ENCODE measurements at places on chromosomes 7 and 10.

GRCh38 chr7:98294798-98295382, 13.4 kb downstream of the BRI3 start:
- no peak for DNase-seq

- no peak for DNase-seq
Measured at GRCh38 chr10:68489919-68490318, 18.1 kb upstream of the DNA2 start.

DNA sequence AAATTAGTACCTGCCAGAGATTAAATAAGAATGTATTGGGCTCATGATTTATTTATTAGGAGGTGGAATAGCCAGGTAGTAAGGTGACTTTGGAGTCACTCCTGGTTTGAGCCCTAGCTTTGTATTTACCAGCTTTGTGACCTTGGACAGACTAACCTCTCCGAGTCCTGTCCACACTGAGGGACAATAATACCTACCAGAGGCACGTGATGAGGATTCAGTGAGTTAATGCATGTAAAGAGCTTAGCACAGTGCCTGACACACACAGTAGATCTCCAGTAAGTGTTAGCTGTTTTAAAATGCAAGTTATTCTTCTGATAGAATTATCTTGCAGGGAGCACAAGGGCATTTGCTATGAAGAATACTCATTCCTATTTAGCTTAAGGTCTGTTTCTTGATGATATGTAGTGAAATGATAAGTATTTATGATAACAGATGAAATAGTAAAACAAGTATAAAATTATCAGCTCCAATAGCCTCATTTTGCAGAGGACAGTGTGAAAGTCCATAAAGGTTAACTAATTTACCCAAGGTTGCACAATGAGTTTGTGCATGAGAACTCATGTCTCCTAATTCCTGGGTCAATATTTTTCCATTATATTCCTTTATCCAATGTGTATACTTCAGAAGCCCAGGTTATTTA, 36.4 kb downstream of the RABGEF1 start:
- DNase-seq, result no peak

DNA sequence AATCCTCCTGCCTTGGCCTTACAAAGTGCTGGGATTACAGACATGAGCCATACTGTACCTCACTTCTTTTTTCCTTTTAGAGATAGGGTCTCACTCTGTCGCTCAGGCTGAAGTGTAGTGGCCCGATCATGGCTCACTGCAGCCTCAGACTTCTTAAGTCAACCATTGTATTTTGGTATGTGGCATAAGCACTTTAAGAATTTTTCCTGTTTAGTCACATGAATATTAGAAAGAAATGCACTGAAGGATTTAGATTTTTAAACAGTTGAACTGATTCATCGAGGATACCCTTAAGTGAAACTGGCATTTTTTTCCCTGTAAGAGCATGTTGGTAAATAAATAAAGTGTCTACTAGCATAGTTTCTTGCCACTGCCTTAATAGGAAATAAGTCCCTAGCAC, 319.3 kb upstream of the CACNA2D1 start:
- DNase-seq, result no peak

DNA sequence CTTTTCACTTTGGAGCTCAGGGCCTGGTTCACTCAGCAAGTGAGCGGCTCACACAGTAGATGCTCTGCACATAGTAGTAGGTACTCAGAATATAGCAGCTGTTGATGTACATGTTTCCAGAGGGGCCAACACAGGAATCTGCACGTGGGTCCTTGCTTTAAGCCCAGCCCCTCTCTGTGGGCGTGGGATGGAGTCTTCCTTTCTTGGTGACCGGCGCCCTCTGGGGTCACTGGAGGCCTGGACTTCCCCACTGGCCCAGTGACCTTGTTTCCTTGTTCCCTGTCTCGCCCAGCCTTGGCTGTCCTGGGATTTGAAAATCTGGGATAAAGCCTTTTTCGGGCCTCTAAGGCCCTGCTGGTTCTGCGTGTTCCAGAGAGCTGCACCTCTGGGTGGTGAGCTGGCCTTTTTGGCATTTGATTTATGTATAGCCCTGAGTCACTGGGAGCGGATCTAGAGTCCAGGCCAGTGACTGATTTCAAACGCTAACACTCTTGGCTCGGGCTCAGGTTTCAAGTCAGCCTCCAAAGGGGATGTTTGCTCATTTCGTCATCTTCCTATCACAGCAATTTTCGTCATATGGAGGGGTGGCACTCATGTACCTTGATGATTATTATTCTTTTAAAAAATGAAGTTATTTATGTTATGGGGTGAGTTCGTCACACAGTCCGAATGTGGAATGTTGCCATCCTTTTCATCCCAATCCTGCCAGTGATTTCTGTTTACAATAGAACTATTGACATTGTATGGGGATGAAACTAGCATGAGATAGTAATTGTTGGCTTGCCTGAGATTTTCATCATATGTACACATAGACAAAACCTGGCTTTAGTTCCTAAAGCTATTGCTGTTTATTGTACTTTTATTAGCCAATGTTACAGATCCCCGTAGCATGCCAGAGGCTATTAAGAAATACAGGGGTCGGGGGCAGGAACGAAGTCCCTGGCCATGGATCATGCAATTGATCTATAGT, 65.5 kb downstream of the CUX1 start:
- DNase-seq, result no peak

DNA sequence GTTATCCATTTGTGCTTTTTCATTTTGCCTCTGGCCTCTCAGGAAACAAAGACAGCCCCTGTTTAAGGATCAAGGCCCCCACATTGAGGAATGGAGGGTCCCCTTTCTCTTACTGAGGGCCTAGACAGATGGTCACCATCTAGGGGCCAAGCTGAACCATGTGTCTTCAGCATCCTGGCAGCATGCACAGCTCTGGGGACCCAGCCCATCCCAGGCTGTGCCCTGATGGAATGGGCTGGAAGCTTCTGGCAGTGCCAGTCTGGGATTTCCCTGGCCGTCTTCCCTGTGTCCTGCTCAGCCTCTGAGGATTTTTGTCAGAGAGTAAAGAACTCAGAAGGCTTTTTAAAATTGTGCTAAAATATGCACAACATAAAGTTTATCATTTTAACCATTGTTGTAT, 116.8 kb downstream of the ITIH5 start:
- no peak for DNase-seq

- DNase-seq, result no peak
Measured at GRCh38 chr7:45610660-45611299, 36.6 kb downstream of the ADCY1 start.

DNA sequence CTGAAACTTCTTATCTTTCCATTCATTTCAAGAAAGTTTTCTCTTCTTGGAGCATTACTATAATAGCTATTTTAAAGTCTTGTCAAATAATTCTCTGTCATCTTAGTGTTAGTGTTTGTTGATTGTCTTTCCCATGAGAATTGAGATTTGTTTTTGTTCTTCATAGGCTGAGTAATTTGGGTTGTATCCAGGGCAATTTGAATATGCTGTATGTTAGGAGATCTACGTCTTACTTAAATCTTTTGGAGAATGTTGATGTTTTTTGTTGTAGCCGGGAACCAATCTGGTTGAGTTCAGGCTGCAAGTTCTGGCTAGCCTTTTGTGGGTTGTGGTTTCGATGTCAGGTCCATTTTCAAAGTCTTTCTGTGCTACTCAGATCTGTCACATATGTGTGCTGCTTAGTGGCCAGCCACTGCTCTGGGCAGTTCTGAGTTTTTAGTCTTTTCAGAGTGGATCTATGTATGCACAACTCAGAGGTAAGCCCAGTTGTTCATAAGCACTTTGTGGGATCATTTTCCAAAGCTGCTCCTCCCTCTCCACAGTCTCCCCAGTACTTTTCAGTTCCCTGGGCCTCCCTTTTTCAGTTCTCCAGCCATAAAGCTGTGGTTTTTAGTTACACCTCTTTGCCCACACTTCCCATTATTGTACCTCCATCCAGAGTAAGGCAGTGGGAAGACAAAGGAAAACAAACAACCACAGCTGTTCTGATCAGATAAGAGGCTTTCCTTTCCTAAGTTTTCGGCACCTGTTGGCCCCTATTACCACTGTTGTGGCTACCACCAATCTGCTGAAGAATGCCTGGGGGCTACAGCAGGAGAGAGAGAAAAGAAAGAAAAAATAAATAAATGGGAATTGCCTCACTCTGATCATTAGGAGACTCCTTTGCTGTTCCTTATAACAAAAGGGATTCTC, 4.7 kb upstream of the CCNJ start:
- no peak for DNase-seq

GRCh38 chr10:77380191-77380590, 257.4 kb downstream of the KCNMA1 start:
- DNase-seq, result no peak

DNA sequence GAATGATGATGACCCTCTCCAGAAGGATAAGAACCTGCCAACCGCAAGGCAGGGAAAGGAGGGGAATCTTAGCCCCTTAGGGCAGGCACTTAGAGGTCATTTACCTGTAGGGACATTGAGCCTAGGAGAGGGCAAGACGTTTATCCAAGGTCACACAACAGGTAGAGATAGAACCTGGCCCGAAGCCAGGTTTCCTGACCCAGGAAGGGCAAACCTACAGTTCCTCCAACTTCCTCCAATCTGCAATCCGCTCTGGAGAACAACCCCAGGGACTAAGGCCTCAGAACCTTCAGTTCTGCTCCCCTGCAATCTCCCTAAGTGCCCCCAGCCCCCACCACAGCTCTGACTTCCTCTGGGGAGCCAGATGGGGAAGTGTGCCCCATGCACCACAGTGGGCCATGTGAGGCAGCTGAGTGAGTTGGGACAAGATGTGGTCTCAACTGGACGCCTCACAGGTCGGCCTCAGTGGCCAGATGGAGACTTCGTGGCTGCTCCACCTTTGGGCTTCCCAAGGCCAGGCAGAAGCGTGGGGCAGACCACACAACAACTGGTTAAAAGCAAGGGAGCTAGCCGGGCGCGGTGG, 1.4 kb upstream of the PSAP start:
- no peak for DNase-seq

DNA sequence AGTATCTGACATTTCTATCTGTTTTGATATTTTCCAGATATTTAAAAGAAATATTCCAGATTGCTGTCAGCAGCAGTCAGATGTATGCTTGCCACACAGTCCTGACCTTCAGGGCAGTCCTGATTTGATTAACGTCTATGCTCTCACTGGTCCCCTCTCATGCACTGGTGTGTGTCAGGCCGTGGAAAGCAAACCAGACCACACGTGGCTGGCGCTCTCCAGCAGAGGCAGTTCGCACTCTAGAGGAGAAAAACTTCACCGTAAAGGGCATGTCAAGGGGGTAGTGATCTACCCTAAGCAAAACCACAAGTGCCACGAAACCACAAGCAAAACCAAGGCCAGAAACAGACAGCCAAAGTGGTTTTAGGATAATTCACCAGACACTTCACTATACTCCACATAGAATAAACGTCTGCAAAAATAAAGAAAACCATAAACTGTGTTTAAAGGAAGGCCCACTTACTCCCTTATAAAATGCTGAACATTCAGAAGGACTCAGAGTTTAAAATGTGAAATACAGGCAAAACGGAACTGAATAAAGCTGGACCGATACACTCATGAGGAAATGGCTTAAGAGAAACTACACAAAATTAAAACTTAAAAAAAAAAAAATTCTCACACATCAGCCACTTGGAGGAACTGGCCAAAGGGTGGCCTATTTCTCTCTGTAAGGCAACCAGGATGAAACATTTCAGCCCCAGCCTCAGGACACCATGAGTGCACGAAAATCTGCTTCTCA, 26.4 kb downstream of the PARP12 start:
- no peak for DNase-seq

GRCh38 chr7:13290975-13291374, 603.5 kb downstream of the ARL4A start:
- DNase-seq, result no peak
